ENCODE measurements at places on chromosomes 16 and 17.

GRCh38 chr17:57889892-57890856 is 40.3 kb upstream of the MRPS23 start:
- peak; percentile 73 for DNase-seq

DNA sequence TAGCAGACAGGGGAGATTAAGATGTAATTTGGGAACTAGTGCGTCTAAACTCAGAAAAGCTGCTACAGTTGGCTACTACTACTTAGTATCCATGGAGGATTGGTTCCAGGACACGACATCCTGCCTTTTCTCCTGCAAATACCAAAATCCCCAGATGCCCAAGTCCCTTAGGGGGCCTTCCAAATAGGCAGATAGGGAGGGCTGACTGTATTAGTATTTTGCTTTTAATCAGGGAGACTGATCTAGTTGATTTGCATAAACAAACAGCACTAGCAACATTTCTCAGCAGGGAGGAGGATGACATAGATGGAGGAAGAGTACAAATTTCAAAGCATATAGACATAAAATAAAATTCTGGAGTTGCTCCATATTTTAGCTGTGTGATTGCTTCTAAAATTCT is 621.6 kb upstream of the GOT2 start:
- no peak for DNase-seq

DNA sequence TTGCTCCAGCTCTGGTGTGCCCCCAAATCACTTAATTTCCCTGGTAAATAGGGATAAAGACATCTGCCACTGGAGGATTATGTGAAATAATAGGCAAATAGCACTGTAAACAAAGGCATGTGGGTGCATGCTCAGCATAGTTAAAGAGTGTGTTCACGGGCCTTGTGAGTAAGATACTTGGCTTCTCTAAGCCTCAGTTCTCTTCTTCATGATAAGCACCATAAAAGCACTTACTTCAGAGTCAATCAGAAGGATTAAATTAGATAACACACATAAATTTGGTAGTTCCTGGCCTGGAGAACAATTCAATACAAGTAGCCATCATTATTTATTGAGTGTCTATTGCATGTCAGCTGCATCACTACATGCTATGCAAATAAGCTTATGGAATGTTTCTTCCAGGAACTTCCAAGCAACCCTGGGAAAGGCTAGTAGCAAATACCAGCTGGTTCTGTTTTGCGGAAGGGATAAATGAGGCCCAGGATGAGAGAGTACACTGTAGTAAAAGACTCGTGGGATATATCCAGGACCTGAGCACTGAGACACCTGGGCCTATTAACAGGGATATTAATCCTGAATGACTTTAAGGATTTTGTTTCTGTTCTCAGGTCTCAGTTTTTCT is 14.5 kb downstream of the CCL11 start:
- no peak for DNase-seq

DNA sequence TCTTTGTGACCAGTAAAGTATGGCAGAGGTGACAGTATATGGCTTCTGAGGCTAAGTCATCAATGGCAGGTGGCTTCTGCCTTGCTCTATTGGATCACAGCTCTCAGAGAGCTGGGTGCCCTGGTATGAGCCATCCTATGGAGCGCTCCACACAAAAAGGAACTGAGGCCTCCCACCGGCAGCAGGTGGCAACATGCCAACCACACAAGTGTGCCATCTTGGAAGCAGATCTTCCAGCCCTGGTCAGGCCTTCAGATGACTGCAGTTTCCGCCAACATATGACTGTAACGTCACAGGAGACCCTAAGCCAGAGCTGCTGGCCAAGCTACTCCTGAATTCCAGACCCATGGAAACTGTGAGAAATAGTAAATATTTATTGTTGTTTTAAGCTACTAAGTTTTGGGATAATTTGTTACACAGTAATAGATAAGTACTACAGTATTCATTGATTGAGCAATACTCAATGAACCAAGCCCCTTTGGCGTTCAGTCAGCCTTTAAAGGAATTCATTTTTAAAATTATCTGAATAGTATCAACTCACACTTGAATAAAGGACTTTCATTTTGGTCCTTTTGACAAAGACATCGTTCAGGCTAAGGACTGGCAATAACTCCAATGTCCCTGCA is 69.4 kb upstream of the LHX1 start:
- DNase-seq, result no peak

- DNase-seq, result no peak
Measured at GRCh38 chr16:10312784-10313724, 72.8 kb upstream of the ATF7IP2 start.

- no peak for DNase-seq
Measured at GRCh38 chr17:50647187-50647586, 12.5 kb downstream of the ABCC3 start.

DNA sequence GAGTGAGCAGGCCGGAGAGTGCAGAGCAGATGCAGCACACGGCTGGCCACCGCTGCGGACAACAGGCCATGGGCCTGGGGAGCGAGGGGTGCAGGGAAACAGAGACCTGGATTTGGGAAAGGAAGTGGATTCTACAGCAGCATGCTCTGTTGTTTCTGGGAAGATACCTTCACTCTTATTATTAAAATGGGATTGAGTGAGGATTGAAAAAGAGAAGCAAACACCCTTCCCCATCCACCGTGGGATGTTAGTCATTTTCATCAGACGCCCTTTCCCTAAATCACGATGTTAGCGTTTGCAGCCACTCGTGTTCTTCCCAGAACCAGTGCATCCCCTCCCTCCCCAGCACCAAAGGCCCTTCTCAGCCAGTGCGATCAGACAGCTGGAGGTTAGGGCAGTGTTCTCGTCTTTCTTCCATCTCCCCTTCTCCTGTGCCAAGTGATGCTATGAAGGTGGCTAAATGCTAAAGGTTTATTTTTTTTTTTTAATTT is 196.5 kb upstream of the CHMP6 start:
- no peak for DNase-seq

- DNase-seq, result no peak
Measured at GRCh38 chr16:26791169-26791568, 275.6 kb upstream of the C16orf82 start.

DNA sequence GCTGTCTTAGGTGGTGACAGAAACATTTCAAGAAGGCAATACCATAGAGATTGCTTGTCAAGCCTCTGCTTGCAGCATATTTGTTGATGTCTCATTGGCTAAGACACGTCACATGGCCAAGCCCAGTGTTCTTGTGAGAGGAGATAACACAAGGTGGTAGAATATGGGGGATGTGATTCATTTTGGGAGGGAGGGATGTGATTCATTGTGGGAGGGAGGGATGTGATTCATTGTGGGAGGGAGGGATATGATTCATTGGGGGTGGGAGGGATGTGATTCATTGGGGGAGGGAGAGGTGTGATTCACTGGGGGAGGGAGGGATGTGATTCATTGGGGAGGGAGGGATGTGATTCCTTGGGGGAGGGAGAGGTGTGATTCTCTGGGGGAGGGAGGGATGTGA is 470.5 kb upstream of the SALL1 start:
- no peak for DNase-seq

DNA sequence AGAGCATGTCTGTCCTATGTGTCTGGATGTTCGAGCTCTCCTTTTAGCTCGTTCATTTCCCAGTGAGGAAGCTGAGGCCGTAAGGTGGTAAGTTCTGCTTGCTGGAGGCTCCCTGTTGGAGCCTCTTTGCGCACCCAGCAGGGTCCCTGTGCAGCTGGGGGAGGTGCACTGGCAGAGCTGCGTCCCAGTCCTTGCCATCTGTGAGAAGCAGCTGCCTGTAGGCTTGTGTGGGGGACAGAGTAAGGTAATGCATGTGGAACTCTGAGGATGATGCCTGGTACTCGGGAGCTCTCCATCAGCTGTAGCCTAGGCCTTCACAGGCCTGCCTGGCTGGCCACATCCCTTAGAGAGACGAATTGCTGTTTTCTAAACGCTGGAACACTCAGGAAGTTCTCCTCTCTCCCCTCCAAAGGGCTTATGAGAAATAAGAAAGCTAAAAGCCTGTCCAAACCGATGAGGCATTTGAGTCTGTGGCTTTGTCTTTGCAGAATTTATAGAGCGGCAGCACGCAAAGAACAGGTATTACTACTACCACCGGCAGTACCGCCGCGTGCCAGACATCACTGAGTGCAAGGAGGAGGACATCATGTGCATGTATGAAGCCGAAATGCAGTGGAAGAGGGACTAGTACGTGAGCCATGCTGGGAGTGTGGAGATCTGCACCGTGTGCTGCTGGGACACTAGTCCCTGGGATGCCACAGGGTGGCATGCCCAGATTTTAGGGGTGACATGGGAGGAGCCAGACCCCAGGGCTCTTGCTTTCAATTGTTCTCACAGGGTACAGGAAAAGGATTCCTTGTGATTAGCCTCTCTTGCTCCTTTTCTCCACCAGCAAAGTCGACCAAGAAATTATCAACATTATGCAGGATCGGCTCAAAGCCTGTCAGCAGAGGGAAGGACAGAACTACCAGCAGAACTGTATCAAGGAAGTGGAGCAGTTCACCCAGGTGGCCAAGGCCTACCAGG is 1.6 kb downstream of the NDUFB10 start:
- no peak for DNase-seq

GRCh38 chr17:40063901-40064531 is 1.3 kb downstream of the THRA start:
- no peak for DNase-seq

- no peak for DNase-seq
Measured at GRCh38 chr16:56279132-56279531, 87.8 kb downstream of the GNAO1 start.

GRCh38 chr16:19639986-19640421 is 78.0 kb downstream of the KNOP1 start:
- DNase-seq, result no peak

DNA sequence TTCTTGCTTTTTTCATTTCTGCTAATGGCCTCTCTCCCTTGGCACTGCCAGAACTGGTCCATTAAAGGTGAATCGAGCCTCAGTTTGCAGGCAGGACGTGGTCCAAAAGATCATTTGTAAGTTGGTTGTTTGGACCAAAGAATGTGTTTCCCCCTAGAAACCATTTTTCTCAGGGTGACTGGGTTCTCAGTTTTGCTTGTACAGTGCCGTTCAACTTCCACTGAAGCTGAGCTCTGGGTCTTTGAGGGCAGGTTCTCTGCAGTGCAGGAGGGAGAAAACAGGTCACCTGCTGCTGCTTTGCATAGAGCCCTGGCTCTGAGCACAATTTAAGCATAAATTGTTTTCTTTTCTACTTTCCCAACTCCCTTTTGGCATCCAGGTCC is 9.0 kb upstream of the AMZ2 start:
- DNase-seq, result no peak

DNA sequence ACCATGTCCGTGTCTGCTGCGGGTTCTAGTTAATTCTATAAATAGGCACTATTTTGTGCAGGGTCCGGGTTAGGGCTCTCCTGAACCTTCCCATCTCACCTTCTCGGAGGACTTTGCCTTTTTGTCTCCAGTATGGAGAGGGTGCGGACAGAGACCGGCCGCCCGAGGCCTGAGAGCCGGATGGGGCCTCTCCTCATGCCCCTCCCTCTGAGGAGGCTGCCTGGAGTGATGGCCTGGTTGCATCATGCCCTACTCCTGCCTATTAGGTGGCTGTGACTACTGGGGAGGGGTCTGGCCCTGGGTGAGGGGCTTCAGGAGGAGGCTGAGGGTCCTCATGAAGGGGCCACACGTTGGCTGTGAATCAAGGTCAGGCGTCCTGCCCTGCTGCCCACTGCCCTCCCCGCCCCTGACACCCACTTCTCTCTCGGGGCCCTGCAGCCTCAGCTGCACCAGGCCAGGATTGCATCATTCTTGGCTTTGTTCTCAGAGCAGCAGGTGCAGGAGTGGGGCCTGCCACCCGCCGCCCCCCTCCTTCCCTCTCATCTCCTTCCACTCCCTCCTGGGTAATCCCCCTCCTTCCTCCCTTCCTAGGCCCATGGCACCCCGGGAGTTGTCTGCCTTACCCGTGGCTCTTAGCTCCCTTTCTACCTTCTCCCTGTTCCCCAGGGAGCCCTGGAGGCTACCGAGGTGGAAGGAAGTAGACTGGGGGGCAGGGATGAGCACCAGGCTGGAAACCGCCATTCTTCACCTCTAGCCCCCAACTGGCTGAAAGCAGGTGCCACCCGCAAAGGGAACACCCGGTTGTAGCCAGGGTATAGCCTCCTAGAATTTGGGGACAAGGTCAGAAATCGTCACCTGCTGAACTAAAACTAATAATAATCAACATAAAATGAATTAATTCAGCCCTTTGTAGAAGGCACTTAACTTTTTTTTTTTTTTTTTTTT is 12.7 kb upstream of the ARHGAP23 start:
- no peak for DNase-seq

DNA sequence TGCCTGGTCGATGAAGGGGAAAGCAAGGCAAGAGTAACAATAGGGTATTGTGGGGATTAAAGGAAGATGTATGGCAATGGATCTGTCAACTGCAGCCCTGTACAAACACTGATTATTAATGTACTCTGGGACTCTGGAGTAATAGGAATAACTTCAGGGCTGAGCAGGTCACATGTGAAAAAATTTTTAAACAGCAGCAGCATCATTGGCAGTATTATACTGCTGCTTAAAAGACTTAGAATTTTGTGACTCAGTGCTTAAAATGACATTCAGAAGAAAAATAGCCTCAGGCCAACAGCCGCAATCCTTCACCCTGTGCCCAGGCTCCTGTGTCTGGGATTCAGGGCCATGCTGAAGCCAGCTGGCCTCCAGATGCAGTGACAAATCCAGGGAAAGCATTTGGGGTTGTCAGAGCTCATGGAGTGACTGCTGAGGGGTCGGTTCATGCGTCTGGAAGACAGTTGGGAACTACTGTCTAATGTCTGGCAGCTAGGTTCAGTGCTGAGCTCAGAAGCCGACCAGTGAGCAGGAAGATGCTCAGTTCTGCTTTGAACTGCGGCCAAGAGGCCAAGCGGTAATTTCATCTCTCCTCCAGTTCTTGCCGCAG is 22.2 kb downstream of the TEX2 start:
- DNase-seq, result peak; percentile 31

DNA sequence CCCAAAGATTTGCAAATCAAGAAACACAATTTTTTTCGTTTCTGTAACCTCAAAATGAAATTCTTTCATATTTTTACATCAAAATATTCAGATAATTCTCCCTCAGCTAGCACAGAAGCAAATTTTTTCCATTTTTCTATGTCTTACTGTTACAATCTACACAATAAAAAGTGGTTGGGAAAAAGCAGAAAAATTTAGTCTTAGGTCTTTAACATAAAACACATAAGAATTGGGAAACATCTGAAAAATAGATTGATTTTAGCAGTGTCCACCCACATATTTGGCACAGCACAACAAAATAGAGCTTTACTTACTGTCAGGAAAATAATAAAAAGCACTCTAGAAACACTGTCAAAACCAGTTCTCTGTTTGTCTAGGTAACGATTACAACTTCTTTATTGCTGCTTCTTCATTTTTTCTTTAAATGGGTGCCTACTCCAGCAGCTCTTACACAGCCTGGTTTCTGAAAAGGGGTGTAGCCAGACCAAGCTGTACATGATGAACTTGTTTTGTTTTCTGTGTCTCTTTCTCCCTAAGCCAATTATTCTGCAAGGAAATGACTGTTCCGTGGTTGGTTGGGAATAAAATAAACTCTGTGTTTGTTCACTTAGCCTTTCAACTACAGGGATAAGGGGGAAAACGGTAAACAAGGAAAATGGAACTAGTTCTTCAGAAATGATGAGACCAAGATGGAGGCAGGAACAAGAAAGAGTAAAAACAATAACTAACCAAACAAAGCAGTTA is at the start of gene ABCA6:
Gene ABCA6, minus strand, starts transcription at position 465 of the 744 bp plus-strand sequence. CDS start 1,192 bp downstream, outside the sequence.
- no peak for DNase-seq
